ENCODE measurements at places on chromosomes 5 and 9.

DNA sequence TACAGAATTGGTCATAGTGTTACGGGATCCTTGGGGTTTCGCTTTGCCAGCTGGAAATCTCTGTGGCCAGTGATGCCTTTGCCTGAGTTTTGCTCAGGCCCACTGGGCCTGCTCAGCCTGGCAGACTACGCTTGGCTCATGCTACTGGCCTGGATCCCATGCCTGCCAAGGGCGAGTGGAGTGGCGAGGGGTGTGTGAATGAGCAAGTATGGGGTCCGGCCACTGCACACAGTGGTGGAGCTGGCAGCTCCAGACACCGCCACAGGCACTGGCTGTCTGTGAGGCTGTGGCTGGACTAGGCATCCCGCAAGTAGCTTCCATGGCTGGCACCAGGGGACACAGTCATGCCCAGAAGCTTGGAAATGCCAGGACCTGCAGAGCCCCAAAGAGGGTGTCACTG, 240.3 kb downstream of the ARRDC3 start:
- DNase-seq: no peak

DNA sequence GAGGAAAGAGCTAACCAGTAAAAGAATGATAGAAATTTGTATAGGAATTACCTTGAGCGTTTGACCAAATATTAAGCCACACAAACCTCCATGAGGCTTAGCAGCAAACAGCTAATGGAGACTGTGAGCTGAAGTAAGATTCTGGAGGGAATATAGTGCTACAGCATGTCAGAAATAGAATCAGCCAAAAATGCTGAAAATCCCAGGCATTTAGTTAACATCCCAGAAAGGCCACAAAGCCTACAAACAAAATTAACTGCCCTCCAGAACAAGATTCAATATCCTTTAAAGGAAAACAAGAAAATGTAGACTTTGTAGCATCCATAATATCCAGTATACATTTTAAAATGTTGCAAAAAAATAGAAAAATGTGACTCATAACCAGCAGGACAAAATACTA, 257.8 kb upstream of the TUSC1 start:
- no peak for DNase-seq

DNA sequence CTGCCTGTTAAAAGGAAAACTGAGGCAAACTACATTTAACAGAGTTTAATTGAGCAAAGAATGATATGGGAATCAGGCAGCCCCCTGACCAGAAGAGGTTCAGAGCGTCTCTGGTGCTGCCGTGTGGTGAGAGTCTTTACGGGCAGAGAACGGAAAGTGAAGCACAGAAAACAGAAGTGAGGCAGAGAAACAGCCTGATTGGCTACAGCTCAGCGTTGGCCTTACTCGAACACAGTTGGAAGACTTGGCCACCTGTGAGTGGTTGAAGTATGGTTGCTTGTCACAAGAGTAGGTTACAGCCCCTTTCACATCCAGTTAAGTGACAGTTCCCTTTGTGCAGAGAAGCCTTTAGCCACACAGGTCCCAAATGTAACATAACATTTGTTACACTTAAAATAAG, 16.9 kb upstream of the FBP1 start:
- DNase-seq: peak; percentile 54

DNA sequence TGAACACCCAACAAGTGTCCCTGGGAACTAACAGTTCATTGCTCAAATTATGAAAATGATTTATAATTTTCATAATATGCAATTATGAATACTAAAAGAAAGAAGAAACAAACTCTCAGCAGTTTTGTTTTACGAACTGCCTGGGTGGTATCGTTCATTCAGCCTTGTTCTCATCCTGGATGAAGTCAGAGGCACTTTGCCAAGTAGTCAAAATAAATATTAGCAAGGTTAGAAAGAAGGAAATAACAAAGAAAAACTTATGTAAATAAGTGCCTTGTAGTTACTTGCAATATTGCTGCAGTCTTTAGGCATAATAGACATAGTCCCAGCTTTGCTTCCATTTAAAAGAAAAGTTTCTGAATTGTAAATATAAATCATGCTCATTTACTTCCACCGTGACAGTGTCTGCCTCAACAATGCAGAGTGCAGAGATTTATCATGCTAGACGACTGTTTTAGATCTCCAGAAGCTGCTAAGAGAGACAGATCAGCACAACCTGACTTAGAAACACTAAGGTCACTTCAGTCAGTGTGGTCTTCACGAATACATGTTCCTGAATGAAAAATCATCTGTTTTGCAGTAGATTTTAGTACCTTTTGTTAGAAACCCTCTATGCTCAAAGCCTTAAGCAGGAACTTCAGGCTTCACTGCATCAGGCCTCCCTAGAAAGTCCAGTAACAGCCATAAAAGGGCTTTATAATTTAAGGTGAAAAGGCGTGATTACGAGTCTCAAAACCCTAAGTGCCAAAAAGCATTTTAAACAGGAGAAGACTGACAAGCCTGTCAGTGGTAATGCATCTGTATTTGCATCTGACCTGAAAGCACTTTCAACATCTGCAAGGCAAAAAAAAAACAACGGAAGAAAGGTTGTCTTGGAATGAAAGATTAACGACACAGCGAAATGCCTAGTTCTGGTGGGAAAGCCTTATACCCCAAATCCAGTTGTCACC, 92.1 kb downstream of the TMEM167A start:
- no peak for DNase-seq

GRCh38 chr5:12237837-12238575, 333.8 kb upstream of the CTNND2 start:
- DNase-seq: no peak

DNA sequence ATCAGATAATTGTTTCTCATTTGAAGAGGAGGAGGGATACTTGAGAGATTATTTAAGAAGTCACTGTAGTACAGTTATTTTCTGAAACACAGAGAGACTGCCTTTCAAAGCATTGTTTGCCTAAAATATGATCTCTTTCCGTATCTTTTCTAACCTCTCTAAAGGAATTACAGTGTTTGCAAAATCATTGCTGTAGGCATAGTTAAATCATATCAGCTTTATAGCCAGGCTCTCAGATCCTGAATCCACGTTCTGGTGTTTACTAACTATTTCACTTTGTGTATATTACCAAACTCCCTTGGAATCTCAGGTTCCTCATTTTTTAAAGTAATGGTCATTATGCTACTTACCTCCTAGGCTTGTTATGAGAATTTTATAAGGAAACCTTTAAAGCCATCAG, 1151.6 kb upstream of the CDH9 start:
- DNase-seq: no peak

DNA sequence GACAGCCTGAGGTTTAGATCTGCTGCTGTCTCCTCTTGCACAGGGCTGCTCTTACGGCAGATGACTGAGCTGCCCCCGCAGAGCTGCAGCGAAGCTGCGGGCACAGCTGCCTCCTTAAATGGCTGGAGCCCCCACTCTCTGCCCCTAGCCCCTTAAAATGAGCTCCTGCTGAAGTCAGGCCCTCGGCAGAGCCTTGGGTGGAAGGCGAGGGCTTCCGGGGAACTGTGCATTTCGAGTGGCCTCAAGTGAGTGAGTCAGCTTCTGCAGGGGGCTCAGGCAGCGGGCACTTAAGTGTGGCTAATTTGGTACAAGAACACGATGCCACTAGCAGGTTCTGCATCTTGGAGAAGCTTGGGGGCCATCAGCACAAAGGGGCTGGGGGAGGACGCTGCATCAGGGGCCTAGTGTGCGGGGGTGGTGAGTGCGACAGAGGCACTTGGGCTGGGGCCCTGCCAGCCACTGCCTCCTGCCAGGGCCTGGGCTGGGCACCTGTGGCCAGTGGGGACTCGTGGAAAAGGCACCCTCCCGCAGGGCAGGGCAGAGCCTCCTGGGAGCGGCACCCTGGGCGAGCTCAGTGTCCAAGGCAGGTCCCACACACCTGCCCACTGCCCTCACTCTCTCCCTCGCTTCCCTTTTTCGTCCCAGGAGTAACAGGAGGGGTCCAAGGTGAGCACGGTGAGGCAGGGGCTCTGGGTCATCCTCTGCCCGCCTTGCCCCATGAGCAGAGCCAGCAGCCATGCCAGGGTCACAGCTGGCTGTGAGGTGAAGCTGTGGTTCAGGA, 28.8 kb upstream of the RNU6ATAC start:
- no peak for DNase-seq

DNA sequence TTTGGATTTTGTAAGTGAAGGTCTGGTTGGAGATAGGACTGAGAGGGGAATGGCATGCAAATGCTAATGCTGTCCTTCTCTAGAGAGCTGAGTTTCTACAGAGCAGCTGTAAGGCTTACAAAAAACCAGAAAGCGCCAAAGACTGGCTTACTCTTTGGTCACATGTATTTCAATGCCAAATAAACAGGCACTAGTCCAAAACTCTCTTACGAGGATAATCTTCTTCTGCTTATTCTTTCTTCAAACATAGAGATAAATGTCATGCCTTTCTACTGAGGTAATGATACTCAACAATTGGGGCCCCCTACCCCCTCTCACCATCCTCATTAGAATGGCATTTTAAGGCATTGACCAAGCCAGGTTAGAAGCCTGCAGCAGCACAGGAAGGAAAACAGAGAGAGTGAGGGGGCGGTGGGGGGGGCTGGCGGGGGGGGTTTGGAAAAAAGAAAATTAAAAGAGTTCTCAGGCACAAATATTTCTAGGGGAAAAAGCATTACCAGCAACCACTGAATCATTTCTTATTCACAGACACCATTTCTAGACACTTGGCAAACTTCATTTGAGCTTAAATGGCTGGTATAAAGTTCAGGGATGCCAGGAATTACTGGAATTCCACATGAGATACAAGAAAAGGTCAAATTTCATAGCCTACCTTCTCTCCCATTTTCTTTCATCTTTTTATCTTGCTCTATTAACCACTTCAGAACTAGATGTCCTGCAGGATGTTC, 34.0 kb downstream of the PUM3 start:
- no peak for DNase-seq

DNA sequence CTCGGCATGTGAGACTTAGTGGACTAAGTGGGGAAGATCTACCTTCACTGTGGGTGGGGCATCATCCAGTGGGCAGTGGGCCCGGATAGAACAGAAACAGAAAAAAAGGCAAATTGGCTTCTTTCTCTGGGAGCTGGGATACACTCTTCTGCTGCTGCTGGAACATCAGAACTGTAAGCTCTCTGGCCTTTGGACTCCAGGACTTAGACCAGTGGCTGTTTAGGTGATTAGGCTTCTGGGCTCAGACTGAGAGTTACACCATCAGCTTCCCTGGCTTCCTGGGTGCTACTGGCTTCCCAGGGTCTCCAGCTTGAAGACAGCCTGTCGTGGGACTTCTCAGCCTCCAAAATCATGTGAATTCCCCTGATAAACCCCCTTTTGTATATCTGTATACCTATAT, 122.7 kb upstream of the SLC28A3 start:
- no peak for DNase-seq

DNA sequence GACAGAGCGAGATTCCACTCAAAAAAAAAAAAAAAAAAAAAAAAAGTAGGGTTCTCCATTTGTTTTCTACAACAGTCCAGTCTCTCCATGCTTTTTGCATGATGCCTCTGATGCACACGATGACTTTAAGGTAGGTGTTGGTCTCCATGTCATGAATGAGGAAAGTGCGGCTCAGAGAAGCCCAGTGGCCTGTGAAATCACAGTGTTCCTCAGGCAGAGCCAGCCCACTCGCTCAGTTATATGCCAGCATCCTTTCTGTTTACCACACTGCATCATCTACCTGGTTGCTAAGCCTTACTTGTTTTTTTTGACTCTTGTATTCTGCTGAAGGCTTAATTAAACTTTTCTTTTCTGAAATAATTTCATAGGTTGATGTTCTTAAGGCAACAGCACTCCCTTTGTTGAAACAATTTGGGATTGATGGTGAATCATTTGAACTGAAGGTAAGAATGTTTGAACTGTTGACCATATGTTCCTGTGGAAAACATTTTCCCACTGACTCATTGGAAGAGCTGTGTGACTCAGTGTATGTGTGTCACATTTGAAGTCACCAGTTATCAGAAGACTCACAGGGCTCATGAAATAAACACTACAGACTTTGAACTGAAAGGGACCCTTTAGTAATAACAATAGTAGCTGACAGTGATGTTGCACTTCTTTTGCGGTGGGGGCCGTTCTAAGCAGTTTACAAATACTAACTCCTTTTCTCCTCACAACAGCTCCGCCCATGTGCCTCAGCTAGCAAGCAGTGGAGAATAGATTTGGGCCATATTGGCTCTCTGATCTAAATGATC, 40.2 kb downstream of the RCL1 start:
- no peak for DNase-seq

DNA sequence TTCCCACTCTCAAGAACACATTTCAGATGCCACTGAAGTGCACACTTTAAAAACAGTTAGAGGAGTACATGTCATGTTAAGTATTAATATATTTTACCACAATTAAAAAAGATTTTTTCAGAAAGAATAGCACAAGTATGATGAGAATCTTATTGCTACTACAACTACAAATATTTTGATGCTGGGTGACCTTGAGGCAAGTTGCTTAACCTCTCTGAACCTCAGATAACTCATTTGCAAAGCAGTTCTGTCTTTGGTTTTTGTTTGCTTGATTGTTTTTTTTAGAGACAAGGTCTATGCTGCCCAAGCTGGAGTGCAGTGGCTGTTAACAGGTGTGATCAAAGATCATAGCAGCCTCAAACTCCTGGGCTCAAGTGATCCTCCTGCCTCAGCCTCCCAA, 13.7 kb upstream of the EBF1 start:
- DNase-seq: no peak

DNA sequence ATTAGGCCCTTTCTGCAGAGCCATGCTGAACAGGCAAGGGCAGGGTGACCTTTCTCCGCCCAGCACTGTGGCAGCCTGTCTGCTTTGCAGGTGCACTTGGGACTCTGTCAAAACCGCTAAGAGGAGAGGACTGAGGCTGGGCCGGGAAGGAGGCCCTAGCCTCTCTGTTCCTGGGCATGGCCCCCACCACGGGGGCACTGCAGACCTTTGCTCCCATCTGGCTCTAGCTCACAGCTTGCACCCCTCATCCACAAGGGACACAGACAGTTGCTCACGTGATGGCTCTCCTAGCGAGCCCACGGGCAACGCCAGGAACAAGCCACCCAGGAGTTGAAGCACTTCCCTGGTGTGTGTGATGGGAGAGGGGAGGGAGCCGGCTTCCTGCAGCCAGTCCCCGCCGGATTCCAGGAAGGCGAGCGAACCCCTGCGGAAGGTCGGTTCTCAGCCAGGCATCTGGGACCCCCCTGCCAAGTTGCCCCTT, 43.0 kb upstream of the FCN1 start:
- DNase-seq: no peak

DNA sequence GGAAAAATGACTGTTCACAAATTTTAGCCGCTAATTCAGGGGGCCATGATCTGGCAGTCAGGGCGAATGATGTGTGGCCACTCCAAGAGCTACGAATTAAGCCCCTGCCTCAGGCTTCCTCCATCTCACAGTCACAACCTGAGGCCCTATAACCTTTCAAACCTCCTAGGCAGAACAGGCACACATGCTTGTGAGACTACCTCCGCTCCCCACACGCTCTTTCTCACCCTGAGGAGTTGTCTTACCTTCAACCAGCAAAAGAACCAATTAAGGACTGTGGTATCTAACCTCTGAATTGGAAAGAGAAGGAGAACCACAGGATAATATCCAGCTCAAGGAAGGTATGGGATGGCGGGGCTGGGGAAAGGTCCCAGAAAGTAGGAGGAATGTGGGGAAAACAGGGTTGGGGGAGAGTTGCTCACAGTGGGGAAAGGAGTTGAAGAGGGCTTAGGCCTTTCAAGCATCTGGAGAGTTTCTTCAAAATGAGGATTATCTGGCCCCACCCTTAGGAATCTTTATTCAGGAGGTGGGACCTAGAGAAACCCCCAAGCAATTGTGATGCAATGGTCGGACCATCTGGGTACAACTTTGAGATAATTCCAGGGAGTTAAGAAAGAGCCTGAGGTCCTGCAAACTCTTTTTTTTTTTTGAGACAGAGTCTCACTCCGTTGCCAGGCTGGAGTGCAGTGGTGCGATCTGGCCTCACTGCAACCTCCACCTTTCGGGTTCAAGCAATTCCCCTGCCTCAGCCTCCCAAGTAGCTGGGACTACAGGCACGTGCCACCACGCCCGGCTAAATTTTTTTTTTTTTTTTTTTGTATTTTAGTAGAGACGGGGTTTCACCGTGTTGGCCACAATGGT, 5.5 kb downstream of the PCDH1 start:
- DNase-seq: no peak
